T-helper 1 cell (primary cell): ENCODE measurements at places on chromosomes 3 and 15.

DNA sequence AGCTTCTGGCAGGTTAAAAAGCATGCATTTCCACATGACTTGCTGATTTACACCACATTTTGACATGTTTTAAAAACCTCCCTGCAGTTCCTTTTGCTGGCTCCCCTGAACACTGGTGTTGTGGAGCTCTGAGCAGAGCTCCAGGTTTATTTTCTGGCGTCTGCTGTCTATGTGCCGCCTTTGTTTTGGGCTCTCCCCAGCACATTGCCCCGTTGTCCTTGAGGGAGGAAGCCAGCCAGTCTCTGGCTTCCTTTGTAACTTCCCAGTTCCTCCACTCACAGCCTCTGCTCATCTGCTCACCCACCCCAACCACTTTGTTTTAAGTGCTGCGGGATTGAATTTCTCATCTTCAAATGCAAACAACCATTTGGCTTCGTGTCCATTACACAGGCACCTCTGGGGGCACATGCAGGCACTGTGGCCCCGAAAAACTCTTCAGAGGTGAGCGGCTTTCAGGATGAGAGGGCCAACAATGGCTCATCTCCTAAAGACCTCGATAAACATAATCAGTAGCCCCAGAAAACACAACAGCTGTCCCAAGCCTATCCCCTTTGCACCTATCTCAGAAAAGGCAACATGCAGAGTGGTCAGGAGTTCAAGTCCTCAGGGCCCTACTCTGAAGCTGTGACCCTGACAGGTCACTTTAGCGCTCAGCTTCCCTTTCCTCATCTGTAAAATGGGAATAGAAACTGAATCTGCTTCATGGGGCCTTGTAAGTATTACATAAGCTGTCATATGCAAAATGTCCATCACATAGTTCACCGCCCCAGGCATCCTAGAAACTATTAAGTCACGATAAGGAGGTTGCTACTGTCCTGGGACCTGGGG is 1.3 kb upstream of the MEF2A start:
- peak; percentile 6 for DNase-seq

DNA sequence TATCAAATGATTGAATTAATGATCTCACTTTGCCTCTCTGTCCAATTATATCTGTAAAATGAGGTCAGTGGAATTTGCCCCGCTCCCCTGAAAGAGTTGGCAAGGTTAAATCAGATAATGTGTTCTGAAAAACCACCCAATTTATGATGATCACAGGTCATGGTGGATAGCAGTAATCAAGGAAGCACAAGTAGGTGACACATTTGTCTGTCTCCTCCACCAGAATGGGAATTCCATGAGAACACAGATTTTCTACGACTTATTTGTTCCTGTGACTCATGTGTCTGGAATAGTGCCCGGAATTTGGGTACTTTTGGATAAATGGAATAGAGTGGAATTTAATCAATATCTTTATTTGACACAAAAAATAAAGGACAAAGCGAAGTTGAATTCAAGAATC is 220.9 kb upstream of the SUCLG2 start:
- DNase-seq = no peak

GRCh38 chr3:46299608-46300460 is 54.1 kb upstream of the CCR2 start:
- DNase-seq = no peak

DNA sequence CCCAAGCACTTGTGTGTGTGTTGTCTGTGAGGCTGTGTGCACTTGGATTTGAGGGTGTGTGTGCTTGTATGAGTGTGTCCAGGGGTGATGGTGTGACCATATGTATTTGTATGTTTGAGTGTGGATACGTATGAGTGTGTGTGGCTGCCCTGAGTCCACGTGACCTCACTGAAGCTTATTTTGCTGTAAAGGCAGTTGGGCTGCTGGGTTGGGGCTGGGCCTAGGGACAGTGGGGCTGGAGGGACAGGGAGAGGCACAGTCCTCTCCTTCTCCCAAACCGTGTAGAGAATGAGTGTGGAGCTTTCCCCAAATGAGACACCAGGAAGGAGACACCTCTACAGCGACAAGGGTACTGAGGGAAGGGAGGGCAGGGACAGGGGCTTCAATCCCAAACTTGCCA is 163.4 kb upstream of the TLE3 start:
- no peak for DNase-seq

DNA sequence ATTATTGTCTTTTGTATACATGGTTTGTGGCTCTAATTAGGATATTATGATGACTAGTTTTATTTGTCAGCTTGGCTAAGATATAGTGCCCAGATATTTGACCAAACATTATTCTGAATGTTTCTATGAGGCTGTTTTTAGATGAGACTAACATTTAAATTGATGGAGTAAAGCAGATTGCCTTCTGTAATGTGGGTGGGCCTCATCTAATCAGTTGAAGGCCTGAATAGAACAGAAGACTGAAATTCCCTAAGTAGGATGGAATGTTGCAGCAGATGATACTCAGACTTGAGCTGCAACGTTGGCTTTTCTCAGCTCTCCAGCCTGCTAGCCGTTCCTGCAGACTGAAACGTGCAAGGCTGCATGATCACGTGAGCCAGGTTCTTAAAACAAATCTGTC is 546.5 kb downstream of the EDEM1 start:
- DNase-seq = no peak
